ENCODE measurements at places on chromosomes 2 and 18.

- no peak for DNase-seq
Measured at GRCh38 chr2:45714679-45715078, 63.2 kb downstream of the PRKCE start.

DNA sequence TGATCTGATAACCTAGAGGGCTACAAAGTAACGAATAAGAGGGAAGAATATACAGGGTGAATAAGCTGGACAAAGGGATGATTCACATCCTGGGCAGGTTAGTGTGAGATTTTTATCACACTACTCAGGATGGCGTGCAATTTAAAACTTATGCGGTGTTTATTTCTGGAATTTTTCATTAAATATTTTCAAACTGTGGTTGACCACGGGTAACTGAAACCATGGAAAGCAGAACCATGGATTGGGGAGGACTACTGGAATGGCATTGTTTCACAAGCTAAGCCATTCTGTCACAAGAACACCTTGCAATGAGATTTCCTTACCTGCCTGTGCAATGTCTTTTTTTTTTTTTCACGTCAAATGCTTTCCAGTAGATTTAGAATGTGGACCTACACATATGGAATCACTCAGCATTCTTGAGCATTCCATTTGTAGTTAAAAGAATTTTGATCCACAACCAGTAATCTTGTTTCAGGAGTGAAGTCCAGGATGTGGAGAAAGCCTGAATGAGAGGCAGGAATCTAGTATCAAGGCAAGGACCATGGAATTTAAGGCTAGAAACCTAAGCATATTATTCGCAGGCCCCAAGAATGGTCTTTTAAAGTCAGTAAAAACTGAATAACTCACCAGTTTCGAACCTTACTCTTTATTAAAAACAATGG lies 8.0 kb upstream of the CDK15 start:
- no peak for DNase-seq

DNA sequence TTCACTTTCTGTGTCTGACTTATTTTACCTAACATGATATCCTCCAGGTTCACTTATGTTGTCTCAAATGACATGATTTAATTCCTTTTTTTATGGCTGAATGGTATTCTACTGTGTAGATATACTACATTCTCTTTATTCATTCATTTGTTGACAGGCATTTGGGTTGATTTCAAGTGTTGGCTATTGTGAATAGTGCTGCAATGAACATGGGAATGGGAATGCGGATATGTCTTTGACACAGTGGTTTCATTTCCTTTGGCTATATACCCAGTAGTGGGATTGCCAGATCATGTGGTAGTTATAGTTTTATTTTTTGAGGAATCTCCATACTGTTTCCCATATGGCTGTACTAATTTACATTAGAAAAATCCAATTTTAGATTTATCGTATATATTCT lies 195.4 kb upstream of the KLHL14 start:
- no peak for DNase-seq

DNA sequence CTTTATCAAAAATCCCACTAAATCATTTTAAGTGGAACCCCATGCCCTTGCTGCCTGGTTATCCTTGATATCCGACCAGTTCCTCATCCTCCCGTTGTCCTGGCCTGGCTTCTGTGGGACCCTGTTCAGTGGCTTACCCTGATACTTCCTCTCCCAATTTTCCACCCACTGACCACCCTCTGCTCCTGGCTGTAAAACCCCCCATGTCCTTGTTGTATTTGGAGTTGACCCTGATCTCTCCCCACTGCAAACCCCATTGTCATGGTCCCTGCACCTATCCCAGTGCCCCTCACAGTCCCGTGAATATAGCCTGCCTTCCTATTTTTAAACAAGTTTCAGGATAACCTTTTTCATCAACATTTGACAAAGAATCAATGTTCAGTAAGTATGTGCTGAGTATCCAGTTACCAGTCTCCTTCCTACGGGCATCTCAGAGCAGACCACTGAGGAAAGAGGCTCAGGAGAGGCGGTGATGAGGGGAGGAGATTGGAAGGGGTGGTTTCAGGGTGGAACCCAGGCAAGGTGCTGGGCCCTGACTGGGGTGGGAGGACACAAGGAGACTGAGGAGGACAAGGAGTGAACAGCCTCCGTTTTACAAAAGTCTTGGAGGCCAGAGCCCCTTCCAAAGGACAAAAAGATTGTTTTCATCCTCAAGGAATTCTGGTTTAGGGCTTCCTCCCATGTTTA lies 131.8 kb downstream of the PXDN start:
- no peak for DNase-seq

- DNase-seq, result no peak
Measured at GRCh38 chr18:63025251-63026090, 294.1 kb downstream of the BCL2 start.

DNA sequence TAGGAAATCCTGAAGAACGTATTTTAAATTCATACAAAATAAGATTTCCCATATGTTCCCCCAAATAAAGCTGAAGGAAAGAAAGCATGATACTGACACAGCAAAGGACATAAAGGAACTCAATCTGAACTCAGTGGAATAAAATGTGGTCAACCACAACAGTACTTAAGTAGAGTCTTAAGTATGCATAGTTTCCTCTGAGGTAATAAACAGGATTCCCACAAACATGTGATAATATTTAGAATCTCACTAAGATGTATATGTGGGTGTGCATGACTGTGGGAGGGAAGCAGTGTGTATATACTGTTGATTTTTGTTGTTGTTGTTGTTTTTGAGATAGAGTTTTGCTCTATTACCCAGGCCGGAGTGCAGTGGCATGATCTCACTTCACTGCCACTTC lies 69.3 kb downstream of the NOL10 start:
- DNase-seq, result no peak

- DNase-seq, result no peak
Measured at GRCh38 chr2:241584436-241584835, 25.9 kb downstream of the BOK start.

DNA sequence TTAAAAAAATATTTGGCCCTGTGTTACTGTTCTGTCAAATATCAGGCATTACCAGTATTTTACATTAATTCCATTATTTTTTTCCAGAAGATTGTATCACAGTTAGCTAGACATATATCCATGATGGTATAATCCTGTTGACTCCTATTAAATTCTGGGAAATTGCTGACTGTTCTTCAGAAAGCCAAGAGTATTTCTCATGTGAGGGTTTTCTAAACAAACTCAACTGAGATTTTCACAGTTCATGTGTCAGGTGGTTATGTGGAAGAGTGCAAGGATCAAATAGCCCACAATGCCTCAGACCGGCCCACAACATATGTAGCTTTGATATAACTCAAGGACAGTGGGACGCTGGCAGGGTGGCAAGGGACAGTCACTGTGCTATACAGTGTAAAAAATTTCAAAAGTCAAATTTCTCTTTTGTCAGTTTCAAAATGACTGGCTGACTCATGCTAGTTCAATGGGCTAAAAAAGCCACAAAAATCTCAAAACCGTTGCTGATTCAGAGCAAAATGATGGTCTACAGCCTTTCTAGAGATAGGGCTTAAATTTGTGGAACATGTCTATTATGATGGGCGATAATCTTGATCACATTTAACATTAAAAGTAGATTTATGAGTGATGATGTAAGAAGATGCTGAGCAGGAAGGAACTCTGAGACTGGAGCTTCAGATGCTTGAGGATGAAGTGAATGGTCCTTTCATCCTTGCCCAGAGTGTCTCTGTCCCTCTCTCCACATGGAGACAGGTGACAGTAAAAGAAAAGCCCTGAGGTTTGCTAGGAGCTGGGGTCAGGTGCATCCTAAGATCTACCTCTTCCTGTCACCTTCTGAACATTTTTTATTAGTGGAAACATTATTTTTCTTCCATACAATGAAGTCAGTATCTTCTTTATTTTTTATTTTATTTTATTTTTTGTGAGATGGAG lies 175.8 kb upstream of the PIEZO2 start:
- DNase-seq, result no peak

DNA sequence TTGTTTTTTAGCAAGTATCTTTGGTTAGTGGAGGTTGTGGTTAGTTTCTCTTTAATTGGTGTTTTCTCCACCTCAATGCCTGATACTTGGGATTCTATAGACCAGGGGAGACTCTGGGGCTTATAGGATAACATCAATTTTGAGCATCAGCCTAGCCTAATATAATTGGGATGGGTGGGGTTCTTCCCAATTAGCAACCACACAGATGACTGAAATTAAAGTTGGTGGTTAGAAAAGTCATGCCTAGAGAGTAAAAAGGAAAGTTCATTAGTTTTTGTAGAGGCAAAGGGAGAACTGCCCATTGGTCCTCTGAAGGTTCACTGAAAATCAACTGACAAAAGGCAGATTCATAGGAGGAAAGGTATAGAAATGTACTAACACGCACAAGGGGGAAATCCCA lies 843.3 kb downstream of the TSN start:
- DNase-seq, result no peak

- DNase-seq, result peak; percentile 69
Measured at GRCh38 chr2:100427627-100428258, 10.3 kb upstream of the CHST10 start.

DNA sequence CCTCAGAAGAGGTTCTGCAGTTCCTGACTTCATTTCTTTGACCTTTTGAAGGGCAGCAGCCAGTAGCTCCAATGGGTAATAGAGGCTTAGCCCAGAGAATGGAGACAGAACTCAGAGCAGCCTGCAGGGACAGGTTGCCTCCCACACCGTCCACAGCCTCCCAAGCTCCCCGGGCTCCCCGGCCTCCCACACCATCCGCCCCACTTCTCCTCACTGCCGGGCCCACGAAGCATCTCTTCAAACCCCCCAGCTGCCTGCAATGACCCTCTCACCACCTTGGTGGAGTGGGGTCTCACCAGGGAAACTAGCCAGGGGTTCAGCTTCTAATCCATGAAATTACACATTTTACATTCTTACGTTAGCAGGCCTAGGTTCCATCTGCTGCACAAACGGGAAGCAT lies 652.0 kb upstream of the SALL3 start:
- no peak for DNase-seq

DNA sequence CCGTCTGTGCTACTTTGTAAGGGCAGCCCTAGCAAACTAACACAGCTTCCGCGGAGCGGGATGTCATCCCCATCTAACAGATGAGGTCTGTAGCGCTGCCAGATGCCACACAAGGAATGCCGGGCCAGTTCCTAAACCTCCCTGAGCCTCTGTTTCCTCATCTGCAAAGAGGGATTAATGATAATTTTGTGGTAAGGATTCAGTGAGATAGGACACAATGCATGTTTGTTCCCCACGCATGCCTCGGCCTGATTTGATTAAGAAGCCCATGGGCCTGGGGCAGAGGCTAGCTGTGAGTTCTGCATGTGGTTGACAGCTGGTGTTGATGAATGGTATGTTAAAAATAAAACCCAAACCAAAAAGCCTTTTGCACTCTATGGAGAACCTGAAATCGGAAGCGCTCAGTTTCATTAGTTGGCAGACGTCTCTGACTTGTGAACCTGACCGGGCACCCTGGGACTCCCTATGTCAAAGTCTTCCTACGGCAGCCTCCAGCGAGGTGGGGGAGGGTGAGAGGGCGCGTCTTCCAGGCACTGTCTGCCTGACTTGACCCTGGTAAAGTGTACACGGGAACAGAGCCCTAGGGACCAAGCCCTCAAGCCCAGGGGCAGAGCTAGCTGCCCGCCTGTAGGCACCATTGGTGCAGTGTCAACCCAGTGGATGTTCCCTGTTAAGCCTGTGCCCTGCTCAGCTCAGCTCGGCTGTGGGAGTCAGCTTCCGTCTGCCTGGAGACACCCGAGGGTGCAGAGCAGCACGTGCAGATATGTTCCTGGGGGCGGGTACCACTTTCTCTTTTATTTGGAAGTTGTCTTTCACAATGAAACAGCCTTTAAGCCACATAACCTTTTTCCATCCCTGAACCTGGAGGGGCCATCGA lies 14.8 kb upstream of the INHBB start:
- DNase-seq, result no peak

DNA sequence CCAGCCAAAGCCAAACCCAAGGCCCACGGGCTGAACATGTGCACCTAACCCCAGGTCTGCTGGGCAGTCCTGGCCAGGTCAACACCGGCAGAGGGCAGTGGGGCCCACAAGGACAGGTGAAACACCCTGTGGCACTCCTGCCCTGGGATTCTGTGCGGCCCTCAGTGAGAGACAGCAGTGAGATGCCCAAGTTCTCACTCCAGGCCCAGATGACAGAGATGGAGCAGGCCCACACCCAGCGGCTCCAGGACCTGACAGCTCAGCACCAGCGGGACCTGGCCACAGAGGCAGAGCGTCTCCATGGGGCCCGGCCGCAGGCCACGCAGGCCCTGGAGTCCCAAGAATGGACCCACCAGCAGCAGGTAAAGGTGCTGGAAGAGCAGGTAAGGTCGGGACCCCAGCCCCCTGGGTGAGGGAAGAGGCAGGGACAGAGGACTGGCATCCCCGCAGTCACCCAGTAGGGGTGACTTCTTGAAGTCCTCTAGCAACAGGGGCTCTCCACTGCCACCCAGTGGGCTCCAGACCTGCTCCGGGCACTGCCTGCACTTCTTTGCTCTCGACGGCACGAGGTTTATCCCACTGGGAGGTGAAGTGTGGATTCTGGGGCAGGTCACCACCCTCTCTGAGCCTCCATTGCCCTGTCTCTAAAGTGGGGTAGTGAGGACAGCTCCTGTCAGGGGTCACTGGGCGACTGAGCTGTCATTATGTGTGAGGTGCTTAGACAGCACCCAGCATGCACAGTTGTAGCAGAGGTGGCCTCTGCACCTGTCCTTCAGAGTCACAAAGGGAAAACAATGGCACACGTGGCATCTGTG lies 8.8 kb upstream of the SNED1 start:
- no peak for DNase-seq

DNA sequence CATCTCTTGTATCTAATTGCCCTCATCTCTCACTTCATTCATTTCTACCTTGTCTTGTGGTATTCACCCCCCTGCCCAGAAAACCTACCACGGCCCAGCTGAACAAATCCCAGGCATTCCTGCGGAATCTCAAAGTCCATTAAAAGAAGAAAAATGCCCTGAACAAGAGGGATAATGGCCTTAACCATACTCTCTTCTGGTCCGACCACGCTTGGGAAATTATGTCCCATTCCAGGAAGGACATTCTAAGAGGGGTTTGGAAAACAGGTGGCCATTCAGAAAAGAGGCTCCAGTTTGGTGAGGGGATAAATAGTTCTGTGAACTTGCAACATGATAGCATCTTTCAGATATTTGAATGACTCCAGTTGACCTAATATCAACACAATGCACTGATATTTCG lies 349.9 kb upstream of the ZNF521 start:
- DNase-seq, result no peak

Data from stimulated activated CD4-positive, alpha-beta T cell treated with anti-CD3 and anti-CD28 coated beads, Interleukin-1b, Interleukin-23, amount 100 ng/mL, for 48 hours (primary cell).